Substantia nigra (tissue), 51 donors: ENCODE measurements at places on chromosomes 2 and 18.

DNA sequence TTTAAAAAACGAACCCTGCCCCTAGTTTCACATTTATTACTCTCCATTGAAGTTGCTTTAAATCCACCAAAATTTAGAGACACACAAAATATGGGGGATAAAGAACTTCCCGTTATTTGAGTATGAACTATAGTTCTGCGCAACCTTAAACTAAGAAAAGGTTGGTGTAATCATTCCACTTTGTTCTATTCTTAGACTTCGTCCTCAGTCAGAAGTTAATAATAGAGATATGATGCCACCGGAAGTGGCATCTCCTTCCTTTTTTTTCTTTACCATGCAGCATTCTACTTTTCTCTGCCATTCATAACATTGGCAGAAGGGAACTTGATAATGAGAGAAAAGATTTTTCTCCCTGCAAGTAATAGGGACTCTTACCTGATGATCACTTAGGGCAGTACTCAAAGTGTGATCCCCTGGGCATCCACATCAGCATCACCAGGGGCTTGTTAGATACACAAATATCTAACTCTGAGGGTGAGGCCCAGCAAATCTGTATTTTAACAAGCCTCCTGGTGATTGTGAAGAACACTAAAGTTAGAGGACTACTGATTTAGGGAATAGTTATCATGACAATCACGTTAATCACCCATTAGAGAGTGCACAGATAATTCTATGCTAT is 147.7 kb upstream of the DTNA start:
- no peak for DNase-seq

DNA sequence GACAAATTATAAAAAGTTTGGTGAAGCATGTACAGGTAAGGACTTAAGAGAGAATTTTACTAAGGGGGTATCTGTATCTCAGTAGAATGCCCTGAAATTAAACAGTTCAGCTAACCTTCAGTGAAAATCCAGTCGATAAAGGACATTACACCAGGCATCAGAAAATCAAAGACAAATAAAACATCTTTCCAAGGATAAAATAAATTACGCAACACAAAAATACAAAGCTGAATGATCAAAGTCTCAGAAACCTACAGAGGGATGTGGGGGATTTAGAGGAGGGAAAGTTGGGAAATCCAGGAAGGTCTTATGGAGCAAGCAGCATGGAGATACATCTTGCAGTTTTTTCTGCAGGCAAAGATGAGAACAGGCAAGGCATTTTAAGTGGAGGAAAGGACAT is 384.1 kb downstream of the TNS1 start:
- DNase-seq: no peak

- DNase-seq: no peak
Measured at GRCh38 chr2:57880446-57880845, 166.2 kb upstream of the VRK2 start.

DNA sequence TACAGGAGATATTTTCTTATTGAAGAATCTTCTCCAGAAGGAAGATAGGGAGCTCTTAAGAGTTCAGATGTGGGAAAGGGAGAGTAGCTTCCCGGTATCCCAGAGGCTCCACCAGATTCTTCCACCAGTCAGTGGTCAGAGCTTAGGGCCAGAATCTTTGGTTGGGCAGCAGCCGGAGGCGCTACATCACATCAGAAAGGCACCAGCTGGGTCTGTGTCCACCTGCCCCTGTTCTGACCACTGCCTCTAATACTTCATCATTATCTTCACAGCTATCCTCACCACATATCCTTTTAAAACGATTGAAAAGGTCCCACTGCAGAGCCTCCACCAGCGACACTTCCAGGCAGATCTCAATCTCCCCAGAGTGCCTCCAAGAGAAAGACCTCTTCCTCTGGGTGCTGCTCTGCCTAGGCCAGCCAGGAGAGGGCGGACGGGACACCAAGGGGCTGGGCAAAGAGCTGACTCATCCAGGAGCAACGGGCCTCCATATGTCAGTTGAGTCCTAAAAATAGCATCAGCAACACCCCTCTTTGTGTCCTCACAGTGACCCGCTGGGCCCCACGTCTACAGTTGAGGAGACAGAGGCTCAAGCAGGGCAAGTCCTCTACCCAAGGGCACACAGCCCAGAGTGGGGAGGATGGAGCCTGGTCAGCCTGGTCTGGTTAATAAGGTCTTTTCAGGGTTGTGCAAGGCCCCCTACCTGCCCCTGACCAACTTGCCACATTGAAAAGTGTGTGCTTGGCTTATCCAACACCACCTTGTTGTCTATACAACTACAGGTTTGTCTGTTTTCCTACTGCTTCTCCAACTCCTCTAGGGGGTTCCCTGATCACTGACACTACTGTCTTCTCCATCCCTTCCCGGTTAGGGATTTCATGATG is 81.2 kb downstream of the ADD2 start:
- no peak for DNase-seq

GRCh38 chr2:112706170-112706664 is 14.6 kb upstream of the NT5DC4 start:
- no peak for DNase-seq

DNA sequence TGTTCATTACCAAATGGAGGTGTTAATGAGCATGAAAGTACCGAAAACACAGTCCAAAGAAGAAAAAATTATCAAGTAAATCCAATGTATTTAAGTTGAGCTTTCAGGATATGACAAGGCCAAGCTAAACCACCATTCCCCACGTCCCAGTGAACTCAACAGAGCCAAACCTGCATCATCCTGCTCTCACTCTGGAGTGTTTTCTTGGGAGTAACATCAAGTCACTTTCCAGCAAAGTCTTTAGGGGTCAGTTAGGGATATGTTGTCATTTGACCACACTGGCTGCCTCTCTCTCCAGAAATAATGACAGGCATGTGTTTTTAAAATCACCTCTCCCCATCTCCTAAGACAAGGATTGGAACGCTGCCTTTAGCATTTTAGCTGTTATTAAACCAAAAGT is 140.5 kb downstream of the SRBD1 start:
- no peak for DNase-seq

DNA sequence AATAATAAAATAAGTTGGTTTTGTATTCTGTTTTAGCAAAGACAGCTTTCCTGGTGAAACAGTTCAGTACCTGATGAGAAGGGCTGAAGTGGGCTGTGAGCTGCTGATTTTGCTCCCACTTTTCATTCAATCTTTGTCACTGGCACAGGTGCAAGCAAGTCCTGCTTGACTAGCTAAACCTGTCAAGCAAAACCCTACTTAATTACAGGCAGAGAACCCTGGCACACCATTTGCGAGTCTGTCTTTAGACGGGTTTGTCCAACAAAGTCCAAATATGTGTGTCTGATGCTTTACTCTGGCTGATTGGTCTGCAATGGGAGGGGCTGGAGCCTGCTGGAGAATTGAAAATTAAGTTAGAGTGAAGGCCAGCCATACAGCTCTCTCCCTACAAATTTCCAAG is 267.2 kb downstream of the EPHA4 start:
- DNase-seq: no peak

GRCh38 chr2:149808556-149808955 is 221.0 kb upstream of the MMADHC start:
- DNase-seq: no peak

DNA sequence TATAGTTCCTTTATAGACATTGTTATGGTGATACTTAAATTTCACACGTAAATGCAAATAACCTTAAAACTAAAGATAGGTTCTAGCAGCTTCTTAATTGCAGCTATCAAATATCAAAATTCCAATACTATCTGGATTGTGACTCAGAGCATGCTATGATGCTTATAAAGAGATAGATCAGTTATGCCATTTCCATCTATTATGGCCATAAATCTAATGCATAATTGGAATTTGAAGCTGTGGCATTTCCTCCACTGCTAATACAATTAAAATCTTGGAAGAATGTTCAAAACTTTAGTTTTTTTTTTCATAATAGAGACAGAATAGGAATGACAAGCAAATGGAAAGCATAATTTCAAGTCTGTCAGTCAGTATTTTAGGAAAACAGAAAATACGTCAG is 220.8 kb upstream of the GALNT5 start:
- no peak for DNase-seq

GRCh38 chr2:144151851-144152250 is 368.1 kb downstream of the ZEB2 start:
- DNase-seq: no peak

- no peak for DNase-seq
Measured at GRCh38 chr2:69010437-69011194, 2.4 kb upstream of the ANTXR1 start.

GRCh38 chr2:154032220-154032619 is 160.5 kb downstream of the GALNT13 start:
- no peak for DNase-seq

DNA sequence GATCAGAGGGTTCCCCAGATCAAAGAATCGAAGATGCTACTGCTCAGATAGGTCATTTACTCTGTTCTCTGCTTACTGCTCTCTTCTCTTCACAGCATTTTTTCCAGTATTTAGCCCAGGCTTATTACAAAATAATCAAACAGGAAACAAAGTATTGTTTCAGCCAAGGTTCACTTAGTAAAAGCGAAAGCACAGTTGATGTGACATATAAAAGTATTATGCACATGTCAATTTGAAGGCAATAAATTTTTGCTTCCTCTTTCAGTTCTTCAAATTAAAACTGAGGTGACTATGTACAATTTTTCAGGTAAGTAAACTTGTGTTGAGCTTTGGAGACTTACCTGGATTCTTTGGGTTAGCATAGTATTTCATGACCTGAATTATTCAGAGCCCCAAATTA is 262.8 kb upstream of the CHST9 start:
- DNase-seq: no peak

DNA sequence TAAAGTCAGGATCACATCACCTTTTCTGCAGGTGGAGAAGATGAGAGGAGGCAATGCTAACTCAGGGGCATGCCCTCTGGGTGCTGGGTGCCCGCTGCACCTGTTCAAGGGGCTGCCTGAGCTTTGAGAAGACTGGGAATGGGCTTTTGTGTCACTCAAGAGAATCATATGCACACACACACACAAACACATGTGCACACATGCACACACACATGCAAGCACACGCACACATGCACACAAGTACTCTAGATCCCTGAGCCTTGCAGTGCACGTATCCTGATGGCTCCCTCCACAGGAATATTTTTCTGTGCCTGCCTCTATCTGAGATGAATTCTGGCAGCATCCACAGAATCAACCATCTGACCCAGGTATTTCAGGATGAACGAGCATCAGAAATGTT is 110.0 kb upstream of the TEX51 start:
- no peak for DNase-seq

DNA sequence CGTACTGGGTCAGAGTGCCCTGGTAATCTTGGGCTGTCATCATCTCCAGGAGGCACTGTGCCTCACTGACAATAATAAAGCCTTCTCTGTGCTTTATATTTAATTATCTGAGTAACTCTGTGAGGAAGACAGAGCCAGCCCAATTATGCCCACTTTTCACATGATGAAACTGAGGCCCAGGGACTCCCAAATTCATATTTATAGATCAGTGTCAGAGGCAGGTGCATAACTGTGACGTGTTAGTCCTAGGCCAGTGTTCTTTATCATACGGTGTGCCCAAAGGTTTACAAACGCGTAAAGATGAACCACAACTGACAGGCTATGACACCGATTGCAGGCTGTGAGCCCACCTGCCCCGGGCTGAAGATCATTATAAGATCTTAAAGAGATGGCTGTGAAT is 65.4 kb downstream of the XDH start:
- no peak for DNase-seq

- DNase-seq: no peak
Measured at GRCh38 chr18:32920796-32921787, 148.3 kb upstream of the KLHL14 start.

DNA sequence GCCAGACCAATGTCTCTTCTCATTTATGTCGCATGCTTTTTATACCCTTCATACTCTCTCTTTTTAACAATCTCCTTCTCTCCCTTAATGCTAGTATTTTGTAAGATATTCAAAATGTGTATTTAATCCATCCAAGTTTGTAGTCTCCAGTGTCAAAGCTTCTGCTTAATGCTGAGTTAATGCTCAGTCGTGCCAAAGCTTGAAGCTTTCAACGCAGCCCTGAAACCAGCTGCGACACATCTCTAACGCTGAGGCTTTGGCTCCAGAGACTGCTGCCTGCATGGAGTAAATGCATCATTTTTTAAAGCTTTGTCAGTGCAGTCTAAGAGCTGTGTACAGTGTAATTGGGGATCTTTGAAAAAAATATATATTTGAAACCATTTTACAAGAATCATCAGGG is 2108.8 kb upstream of the PIK3C3 start:
- no peak for DNase-seq

GRCh38 chr18:25827961-25828561 is 262.4 kb downstream of the SS18 start:
- no peak for DNase-seq

- no peak for DNase-seq
Measured at GRCh38 chr2:176260689-176261088, 8.6 kb upstream of the MTX2 start.

DNA sequence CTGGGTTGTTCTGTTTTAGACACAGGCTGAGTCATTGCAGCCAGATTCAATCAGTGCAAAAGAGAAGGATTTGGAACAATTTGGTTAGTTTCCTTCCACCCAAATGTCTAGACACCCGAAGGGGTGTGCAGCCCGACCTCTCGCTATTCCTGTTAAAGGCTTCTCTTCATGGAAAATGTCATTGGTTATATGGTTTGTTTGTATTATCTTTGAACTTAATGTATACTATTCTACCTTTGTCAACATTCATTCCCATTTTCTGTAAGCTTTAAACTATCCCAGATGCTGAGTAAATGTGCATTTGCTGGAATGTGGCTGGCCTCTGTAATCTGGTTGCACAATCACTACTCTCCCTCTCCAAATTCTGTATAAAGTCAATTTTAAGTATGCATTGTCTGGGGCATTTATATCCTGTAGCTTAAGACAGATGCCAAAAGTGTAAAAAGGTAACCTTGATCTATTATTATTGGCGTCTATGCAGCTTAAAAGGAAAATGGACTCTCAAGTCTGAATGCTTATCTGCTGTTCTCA is 80.4 kb upstream of the RND3 start:
- DNase-seq: no peak

- no peak for DNase-seq
Measured at GRCh38 chr2:227480528-227480927, 8.6 kb downstream of the AGFG1 start.

- no peak for DNase-seq
Measured at GRCh38 chr2:100893392-100894104, 73.6 kb downstream of the NPAS2 start.

DNA sequence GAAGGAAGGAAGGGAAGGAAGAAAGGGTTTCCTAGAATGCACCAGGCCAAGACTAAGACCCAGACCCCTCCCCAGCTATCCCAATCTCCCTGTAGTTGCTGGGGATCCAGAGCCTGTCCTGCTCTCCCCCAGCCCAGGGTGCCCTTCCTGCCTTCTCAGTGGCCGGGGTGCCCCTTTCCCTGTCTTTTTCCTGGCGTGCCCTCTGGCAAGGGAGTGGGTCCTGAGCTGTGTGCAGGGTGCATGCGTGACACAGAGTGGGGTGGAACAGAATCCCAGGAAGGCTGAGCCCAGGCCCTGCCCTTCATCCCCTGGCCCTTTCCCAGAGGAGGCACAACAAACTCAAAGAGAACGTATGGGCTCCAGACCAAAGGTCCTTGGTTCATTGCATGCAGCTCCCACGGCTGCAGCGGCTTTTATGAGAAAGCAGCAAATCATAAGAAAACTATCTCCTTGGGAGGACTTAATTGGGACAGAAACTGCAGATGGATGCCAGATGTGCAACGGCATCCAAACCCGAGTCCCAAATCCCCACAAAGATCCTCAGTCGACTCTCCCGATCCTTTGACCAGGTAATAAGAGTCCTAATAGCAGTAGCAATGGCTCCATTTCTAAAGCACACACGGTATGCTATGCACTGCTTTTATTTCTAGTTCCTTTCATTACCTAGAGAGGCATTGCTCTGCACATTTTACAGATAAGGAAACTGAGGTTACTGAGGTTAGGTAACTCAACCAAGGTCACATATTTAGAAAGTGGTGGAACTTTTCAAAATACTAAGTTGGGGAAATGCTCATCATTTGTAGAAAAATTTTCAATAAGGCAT is 12.7 kb upstream of the ARID5A start:
- DNase-seq: no peak
